ENCODE measurements at places on chromosomes 1 and 21.

DNA sequence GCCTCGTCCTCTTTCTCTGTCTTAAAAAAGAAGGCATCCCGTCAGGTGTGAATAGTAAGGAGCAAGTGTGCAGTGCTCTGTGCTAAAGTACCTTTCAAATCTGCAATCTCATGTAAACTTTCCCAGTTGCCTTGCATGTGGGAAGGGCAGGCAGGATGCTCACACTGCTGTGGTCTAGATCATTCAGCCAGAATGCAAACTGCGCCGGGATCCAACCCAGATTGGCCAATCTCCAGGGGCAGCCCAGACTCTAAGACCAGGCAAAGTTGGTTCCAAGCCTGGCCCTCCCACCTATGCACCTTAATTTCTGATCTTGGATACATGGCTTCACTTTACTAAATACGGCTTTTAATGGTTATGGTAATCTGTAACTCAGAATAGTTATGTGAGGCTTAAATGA is 3.2 kb upstream of the MAP1LC3C start:
- DNase-seq = no peak

DNA sequence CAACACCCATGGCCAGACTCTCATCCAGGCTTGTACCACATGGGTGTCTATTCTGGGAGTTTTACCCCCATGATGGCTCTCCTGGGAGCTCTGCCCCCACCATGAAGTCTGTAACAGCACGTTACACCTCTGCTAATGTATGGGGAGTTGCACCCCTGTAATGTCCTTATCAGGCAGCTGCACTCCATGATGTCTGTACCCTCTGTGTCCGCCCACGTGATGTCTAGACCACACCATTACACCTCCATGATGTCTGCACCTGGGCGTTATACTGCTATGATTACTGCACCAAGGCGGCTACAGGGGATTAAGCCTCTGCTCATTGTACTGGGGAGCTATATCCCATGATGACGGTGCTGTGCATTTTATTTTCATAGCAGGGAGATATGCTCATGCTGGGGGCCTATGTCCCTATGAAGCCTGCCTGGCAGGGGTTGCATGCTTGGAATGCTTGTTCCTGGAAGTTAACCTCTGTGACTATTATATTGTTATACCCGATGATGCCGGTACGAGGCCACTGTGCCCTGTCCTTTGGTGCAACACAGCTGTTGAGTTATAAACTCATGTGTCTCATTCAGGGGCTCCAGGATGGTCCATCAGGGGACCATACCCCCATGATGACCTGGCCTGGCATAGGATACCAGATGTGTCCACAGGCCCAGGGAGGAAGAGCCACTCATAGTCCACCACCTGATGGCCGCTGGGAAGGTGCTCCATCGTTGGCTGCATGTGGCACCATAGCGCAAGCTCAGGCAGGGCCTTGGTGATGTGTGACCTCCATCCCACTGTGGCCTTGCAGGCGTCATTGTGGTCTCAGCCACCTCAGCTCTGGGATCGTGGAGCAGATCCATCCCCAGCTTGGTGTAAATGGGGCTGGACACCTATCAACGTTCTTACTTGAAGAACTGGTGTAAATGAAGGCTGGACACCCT is 12.1 kb downstream of the PTPRF start:
- DNase-seq = no peak

- no peak for DNase-seq
Observed at GRCh38 chr1:81392526-81393226, 408.1 kb upstream of the ADGRL2 start.

DNA sequence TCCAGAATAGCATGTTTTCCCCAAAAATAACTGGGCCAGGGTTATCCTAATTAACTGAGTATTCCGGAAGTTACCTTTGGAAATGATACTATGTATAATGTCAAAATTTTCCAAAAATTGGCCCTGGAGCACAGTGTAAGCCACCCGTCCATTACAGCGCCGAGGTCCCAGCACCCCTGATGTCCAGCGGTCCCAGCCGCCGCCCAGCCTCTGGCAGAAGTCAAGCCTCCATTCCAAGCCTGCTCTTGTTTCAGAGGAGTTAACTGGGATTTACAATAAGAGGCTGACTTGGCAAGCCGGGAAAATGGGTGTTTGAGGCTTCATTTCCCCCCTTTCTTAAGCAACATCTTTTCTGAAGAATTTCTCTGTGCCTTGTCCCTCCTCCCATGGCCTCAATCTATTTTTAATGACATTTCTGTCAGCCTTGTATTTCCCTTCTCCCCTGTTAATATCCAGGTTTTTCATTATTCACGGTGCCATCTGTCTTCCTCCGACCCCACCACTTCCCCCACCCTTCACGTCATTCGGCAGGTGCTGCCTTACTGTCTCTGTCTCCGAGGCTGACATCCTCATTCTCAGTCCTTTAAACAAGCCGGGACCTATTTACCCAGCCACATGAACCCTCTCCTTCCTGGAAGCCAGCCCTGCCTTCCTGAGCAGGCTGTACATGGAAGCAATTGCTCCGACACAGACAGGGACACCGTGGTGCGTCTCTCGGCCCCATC is 490.9 kb downstream of the NPHP4 start:
- no peak for DNase-seq

DNA sequence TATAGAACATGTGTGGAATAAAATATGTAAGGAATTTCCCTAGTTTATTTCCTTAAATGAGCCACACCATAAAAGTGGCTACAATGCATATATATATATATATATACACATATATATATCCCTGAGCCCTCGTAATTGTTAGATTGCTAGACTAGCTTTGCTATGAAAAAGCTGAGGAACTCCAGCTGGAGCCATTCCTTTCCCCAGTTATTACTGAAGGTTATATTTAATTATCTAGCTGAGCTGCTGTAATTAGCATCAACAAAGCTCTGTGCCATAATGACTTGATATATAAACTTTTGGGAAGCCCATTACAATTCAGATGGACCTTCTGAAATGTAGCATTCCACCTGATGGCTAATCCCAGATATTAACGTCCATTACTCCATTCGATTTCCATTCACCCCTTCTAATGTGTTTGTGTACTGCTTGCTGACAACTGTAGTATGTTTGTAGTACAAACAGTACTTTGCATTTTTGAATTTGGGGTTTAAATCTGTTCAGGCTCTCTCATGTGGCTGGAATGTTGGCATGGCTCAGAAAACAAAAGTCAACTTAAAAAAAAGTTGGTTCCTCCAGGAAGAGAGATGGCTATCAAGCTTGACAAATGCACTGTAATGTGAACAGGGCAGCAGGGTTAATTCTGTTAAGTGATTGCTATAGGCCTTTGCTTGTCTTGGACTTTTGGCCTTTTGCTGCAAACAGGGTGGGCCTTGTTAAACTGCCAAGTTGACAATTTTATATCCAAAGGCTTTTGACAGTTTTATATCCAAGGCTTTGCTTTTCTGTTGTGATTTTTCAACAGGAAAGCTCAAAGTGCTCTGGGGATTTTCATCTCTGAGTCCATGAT is 170.0 kb downstream of the LTN1 start:
- DNase-seq = no peak

DNA sequence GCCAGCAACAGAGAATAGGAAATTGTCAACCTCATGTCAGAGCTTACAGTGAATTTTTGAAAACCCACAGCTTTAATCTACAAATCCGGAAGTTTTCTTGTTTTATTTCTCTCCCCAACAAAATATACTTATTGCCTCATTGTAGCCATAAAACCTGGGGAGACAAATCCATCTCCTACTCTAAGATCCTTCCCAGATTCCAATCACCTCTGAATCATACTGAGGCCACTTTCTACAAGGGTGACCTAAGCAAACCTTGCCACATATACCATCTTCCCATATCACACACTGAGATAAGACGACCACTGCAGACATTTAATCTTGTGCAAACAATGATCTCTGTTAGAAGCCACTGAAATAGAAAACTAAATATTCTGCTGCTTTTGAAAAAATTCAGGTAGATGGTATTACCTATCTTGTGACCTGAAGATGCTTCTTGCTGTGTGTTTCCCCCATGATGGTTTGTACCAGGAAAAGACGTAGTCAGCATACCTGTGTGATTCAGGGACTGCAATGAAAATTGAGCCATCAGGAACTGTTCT is 171.5 kb upstream of the DUSP10 start:
- no peak for DNase-seq

DNA sequence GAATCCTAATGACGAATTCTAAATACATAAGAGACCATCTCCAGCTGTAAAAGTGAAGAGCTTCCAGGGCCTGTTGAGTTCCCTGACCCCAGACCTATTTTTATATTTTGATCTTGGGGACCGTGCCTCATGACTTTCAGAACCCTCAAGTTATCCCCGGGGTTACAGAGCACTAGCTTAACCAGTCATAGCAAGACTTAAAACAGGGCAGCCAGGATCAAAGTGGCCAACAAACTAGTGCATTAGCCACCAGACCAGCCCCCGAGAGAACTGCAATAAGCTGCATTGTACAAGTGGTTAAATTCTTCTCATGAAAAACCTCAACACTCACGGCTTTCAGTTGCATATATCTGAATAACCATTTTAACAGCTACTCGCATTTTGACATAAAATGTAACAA is 183.0 kb downstream of the BARHL2 start:
- no peak for DNase-seq

DNA sequence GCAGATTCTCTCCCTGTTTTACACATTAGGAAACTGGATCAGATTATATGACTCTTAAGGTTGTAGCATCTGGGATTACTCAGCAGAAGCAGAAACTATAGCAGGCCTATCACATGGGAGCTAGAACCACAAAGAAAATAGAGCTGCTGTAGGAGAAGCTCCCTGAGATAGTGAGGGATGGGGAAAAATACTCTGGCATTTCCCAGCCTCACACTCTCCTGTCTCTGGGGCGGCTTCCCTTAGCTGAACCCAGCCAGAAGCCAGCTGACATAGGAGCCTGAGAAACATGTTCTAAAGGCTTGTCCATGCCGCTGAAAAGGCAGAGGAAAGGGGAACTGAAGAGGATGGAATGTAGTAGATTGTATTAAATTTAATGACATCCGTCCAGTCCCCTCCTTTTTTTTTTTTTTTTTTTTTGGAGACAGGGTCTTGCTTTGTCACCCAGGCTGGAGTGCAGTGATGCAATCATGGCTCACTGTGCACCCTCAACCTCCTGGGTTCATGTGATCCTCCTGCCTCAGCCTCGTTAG is 76.8 kb upstream of the DNAJC6 start:
- no peak for DNase-seq

- DNase-seq = no peak
Observed at GRCh38 chr1:30902593-30903290, 5.8 kb downstream of the SDC3 start.

DNA sequence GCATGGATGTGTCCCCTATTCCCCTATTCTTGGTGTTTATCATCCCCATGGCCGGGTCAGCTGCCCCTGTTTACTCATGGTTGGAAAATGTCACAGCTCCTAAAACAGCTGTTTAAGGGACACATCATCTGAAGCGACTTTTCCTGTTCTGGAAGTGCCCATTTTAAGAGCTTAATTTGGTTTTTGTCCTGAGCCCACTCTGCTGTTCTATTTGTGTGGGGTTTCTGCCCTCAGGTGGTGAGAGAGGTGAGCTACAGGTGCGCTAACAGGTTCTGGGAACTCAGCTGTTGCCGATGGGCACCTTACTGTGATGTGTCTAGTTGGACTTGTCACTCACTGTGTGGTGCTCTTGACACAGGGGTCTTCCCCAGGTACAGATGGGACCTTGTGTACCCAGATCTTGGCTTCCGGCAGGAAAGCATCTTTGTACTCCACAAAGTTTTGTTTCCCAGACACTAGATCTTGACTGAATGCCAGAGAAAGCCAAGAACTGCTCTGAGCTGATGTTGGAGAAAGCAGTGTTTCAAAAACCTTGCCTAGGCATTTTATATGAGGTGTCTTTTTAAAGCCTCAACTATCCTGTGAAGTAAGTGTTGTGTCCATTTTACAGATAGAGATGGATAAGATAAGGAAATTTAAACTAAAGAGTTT is 59.0 kb upstream of the CD1D start:
- DNase-seq = no peak

- DNase-seq = no peak
Observed at GRCh38 chr1:89953929-89954328, 41.0 kb upstream of the ZNF326 start.

GRCh38 chr1:52195161-52195560 is 53.3 kb downstream of the ZFYVE9 start:
- DNase-seq = no peak

All from NCI-H524 treated with DMSO at 0.1 percent for 48 hours (cell line).